ENCODE measurements at places on chromosomes 2 and 18.

DNA sequence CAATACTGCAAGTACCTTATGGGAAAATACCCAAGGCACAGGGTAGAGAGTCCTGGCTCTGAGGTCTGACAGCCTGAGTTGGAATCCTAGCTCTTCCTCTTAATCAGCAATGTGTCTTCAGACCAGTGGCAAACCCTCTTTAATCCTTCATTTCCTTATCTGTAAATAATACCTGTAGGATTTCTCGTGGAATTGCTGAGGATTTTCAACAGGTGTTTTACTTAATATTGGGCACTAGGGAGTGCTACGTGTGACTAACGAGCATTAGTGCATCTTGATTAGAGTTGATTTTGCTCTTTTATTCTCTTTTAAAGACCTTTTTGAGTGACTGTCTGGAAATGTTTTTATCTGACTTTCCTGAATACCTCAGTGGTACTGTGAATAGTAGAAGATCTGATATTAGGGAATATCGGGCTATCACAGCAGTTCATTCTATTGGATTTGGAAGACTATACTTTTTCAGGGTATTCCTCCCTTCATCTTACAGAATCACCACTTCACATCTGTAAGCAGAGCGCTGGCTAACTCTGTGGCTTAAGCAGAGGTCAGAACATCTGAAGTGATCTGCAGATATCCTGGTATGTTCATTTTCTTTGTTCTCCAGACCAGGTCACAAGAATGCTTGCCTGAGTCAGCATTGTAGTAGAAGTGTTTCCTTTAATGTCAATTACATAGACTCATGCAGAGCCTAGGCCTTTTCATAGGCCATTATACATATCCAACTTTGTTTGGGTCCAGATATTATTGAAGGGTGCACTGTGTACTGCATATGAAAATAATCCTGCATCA, 49.1 kb downstream of the ARHGAP28 start:
- DNase-seq, result no peak

GRCh38 chr2:35251156-35251555, 1104.4 kb upstream of the CRIM1 start:
- DNase-seq, result no peak

GRCh38 chr18:50034029-50034428, 160.9 kb downstream of the MYO5B start:
- no peak for DNase-seq

- DNase-seq, result no peak
Observed at GRCh38 chr2:218980735-218981389, 4.1 kb downstream of the FEV start.

DNA sequence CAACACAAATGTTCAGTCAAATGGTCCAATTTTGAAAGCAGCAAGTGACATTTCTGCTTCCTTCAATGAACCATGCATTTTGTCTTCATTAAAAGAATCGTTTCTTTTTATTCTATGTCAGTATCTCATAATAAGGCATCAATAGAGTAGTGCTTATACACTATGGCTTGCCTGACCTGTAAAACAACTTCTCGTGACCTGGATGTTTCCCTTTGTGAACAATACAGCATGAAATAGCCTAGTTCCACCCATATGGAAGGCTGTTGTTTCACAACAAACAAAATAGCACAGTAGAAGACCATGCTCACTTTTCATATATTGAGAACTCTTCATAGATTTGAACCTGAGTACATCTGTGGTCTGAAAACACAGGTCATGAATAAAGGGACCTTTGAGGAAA, 104.3 kb upstream of the PIK3C3 start:
- DNase-seq, result no peak

DNA sequence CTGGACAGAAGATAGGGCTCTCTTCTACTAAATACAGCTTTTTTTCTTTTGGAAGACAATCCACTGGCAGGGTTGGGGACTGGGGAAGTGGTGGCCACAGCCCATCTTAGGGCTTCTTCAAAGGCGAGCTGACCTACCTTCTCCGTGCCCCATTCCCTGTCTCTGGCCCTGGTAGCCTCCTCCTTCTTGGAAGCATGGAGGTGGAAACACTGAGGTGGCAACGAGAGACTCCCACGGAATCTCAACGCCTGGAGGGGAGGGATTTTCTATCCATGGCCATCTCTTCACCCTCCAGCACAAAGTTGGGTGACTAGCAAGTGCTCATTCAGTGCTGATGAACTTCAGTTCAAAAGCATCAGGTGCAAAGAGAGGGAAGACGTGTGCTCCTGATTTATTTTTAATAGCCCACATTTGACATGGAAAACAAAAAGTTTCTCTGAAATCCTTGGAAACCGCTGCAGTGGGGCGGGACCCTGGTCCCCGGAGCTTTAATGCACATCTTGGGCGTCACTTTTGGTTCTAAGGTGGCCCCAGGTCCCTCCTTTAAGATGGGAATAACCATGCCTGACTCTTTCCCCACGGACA, 633 bp upstream of the ARMC9 start:
- DNase-seq, result no peak

- DNase-seq, result no peak
Observed at GRCh38 chr18:79947054-79947755, 4.2 kb downstream of the SLC66A2 start.

DNA sequence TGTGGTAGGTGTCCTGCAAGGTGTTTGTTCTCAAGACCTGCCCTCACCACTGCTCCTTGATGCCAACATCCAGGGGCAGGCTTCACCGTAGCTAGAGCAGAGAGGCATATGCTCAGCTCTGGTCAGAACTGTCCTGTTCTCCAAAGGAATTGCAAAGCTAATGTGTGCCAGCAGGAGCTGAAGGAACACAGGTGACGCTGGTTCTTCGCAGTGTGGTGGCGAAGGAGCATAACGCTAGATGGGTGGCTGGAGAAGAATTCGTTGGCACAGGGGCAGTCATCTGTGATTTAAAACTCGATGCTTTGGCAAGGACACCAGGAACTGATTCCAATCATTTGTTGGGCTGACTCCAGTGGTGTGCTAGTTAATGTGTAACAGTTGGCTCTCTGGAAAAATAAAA, 11.4 kb upstream of the PER2 start:
- no peak for DNase-seq

- DNase-seq, result no peak
Observed at GRCh38 chr2:238446371-238446770, 19.6 kb downstream of the ASB1 start.

- no peak for DNase-seq
Observed at GRCh38 chr2:61736953-61737352, 116.9 kb downstream of the FAM161A start.

- DNase-seq, result no peak
Observed at GRCh38 chr2:129915303-129915840, 64.1 kb upstream of the RAB6C start.

- no peak for DNase-seq
Observed at GRCh38 chr2:239084007-239084406, 236.1 kb downstream of the TWIST2 start.

DNA sequence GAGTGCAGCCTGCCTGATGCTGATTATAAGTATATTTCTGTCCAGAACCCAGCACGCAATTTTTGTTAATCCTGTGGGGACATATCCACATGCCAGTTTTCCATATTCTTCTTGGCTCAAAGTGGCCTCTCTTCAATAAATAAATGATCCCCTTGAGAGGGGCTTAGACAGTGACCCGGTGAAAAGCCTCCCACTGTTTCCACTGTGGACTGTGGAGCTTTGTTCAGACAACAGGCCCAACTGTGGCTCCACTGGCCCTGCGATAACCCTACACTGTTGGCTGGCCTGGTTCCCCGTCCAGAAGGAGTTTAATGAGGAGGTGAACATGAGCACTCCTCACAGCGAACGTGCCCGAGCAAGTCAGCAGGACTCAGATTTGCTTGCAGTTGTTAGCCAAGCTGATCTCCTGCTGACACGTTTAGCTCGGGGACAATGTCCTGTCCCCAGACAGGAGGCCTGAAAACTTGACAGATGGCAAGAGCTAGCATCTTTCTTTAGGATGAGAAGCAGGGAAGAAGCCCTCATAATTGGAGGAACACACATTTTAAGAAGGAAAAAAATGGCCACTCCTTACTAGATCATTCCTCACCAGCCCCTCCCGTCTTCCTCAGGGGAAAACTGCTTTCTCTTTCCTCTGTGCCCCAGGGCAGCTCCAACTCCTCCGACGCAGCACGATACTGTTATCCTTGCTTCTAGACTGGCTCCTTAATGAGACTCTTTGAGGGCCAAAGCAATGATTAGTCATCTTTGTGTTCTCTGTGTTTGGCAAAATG, 20.0 kb upstream of the MTCL1 start:
- no peak for DNase-seq

- no peak for DNase-seq
Observed at GRCh38 chr2:161146996-161147395, 13.2 kb upstream of the TANK start.

DNA sequence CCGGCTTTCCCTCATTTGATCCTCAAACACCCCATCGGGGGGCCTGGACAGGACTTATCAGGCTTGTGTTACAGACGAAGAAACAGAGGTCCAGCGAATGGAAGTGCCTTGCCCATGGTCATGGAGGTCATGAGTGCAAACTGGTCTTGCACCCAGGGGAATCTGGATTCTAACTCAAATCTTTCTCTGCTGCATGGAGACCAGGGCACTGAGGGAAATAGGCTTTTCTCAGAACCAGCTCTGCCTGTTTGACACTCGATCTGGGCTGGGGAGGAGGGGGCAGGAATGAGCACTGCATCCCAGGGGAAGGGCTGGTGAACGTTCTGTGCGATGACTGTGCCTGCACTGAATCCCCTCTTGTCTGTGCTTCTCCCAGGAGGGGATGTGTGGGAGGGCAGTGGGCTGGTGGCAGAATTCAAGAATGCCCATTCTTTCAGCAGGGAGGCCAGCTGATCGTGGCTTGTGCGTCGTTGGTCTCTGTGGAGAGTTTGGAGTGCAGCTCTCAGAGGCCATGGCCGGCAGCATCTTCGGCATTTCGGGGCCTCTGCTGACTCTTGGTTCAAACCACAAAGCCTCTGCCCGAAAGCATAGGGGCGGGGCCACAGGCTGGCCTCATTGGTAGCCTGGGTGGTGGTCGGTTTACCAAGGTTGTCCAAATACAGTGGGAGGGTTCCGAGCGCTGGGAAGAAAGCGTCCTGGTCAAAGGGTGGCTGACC, 171.6 kb downstream of the DDX1 start:
- no peak for DNase-seq

DNA sequence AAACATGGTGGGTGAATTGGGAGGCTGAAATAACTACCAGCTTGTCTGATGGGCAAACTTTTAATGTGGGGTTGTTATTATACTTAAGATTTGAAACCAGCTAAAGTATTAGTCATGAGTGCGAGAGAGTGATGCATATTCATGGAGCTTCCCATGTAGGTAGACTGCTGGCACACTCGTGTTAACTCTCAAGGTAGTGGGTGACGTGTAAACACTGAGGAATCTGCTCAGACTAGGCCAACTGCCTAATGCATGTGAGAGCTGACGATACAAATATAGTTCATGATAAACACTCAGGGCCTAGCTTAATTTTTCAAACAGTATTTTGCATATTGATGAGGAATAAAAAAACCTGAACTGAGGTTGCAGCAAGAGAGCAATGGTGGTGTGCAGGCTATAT, 1165.7 kb upstream of the PIK3C3 start:
- no peak for DNase-seq
